Activated CD4-positive, alpha-beta T cell treated with anti-CD3 and anti-CD28 coated beads, Interleukin-2, amount 50 U/mL, for 16 hours (primary cell): ENCODE measurements at places on chromosomes 6 and 20.

DNA sequence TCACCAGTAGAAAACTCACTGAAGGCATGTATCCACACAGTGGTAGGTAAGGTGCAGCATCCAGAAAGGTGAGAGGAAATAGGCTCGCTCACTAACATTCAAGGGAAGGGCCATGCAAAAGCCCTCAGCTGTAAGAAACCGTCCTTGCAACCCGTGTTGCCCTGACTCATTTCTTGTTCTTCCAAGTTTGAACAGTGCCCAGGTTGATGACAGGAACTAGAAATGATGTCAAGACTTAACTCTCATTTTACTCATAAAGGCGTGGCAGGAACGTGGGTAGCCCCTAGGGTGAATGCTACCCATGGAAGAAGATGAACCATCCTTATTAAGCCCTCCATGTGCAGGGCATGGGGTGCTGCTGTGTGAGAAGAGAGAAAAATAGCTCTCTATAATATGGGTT, 187.6 kb downstream of the CD83 start:
- peak; percentile 40 for DNase-seq

GRCh38 chr20:54434196-54434595, 41.2 kb upstream of the DOK5 start:
- no peak for DNase-seq

- no peak for DNase-seq
These were observed 49.9 kb downstream of the RIN2 start for GRCh38 chr20:19807946-19808330.

DNA sequence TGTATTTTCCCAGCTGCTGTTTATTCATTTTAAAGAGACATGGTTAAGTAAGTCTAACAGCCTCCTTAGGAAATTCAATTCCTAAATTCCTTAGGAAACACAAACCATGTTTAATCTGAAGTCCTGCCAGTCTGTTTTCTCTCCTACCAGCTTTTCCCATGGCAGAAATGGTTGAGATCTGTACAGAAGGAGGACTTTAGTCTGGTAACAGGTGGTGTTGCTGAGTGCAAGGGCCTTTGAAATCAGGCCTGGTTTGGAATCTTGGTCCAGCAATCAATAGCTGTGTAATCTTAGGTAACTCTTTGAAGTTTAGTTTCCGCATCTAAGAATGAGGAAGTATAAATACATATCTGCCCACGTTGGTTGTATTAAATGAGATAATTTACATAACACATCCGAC, 232.5 kb downstream of the LAMA2 start:
- no peak for DNase-seq

DNA sequence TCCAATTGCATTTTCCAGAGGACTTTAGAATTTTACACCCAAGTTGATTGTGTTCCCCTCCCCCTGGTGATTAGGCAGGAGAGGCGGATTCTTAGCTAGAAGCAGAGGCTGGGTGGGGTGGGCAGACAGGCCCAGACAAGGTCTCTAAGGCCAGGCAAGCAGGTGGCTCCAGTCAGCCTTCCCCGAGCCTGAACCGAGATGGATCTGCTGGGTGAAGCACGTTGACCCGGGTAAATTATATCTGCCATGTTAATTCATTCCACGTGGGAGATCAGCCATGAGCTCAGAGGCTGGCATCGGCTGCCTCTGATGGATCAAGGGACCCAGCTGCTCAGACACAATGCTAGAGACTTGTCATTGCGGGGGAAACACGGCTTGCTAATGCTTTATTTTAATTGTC, 159.5 kb upstream of the MAFB start:
- no peak for DNase-seq

- DNase-seq = no peak
These were observed 68.6 kb downstream of the TENT5A start for GRCh38 chr6:81683912-81684311.

DNA sequence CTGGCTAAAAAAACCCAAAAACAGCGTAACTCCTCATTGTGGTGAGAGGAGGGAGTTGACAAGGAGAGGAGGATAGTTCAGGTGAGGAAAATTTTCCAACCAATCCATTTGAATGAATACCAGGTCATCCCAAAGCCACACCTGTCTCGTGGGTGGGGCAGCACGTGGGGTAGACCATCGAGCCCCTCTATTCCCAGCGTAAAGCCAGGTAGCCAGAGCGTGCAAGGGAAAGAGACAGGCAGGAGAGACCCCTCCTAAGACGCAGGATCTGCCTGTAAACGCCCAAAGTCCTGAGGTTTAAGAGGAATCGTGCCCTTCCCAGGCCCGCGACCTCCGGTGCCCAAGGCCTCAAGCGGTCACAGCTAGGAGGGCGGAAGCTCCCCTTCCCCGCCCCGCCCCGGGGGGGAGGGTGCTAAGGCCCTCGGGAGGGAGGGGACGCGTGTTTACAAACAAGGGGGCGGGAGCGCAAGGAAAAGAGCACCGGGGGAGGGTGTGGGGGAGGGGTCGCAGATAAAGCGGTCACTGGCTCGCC, 712 bp downstream of the RXRB start:
- peak; percentile 83 for DNase-seq

DNA sequence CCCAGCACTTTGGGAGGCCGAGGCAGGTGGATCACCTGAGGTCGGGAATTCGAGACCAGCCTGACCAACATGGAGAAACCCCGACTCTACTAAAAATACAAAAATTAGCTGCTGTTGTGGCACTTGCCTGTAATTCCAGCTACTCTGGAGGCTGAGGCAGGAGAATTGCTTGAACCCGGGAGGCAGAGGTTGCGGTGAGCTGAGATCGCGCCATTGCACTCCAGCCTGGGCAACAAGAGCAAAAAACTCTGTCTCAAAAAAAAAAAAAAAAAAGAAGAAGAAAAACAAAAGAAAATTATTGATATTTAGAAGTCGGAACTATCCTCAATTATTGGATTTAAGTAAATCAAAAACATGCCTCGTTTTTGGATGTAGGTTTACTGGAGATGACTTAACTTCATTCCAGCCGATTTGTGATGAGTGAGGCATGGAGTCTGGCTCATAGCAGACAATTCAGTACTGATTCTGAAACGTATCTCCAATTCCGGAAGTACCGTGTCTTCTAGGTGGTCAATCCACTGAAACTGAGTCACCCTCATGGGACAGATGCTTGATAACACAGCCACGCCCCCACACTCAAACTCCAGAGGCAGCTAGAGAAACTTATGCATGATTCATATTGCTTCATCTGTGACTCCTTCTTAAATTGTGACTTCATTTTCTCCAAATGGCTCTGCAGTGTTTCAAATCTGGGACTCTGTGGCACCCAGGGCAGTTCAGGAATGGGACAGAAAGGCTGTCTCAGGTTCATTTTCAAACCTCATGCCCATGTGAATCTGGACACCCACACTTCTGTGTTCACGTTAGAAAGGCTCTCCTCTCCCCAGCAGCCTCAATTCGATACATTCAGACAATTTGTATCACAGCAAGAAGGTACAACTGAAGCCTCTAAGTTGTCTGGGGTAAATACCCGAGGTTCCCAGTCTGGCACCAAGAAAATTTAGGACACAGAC, 110.4 kb upstream of the ARMC2 start:
- peak; percentile 59 for DNase-seq

DNA sequence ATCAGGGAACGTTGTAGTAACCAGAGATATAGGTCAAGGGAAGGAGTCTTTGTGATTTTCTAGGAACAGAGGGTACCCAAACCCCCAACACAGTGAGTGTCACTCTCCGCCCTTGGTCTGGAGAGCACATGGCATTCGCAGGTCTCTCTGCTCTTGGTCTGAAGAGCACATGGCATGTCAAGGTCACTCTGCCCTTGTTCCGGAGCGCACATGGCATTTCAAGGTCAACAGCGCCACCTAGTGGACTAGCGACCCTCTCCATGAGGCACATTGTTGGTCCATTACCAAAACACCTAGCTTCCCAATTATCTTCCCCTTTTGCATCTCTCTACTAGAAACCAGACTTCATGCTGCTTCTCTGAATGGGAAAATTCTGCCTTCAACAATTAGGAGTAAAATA, 260.0 kb downstream of the C6orf118 start:
- DNase-seq = peak; percentile 51

DNA sequence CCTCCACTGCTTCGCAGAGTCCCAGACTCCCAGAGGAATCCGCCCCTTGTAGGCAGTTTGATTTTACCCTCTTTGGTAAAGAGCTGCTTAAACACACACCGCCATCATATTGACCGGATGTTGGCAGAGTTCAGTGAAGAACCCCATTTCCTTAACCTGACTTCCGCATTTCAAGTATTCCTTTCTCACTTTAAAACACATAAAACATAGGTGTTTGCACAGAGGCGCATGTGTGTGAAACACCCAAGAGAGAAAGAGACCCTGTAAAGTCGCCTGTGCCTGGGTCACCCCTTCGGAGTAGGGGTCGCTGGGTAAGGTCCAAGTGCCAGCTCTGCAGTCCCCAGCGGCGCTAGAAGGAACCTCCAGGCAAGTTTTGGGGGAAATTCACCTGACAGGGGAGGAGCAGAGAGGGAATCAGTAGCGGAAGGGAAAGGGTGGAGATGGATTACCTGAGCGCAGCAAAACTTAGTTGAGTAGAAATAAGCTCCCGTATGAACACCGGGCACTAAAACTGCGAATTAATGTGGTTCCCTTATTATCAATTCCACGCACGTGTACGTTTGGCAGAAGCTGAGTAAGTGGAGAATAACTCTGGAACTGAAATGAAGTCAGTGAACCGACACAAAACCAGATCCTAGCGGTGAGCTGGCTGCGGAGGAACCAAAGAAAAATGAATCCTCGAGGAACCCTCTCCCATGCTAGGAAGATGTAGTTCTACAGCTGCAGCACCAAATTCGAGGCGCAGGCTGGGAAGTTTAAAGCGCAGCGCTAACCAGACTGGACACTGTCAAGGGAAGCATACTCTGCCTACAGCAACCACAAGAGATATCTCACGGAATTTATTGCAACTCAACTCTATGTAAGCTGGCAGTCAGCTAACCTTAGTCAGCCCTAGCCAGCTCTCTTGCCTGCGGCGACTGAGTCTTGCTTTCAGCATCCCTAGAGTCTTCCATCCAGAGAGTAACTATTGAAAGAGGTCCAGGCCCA, 3.5 kb upstream of the HTR1B start:
- peak; percentile 7 for DNase-seq

- no peak for DNase-seq
These were observed 36.9 kb downstream of the BMP6 start for GRCh38 chr6:7762760-7763159.

DNA sequence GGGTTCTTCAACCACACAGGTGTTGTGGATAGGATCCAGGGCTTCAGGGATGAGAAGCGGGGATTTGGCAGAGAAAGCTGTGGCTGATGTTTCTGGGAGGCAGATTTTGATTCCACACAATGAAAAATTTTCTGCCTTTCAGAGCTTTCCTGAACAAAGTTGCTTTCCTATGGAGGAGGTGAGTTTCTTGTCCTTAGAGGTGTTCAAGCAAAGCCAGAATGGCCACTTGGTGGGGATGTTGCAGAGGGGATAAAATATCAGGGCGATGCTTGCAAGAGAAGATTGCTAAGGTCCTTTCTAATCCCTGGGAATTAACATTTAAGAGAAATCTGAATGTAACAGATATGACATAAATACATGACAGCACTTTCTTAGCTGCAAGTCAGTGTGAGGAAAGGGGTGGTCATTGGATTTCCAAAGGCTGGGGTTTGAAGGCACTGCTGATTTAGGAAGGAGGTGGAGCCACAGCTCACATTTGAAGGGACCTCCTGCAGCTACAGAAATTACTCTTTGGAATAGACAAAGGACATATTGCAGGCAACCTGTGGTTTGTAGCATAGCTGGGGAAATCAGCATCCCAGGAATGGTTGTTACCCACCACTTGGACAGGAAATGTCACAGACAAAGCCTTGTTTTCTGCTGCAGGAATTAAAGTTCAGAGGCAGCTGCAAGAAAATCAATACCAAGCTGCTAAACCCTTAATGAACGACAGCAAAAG, 271.1 kb upstream of the CHD6 start:
- DNase-seq = no peak

DNA sequence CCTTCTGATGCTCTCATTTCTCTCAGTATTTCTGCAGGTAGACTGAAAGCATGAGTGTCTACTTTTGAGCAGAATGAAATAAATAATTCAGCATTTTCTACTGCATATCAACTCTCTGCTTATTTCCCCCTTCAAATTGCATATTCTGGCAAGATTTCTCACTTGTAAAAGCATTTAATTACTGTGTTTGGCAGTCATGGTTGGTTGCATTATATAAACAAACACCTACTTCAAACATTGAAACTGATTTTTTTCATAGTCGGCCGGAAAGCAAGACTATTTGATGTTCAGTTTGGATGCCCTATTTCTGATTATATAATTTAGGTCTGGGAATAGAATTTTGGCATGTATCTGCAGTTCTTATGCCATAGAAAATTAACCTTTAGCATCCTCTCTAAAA, 73.1 kb downstream of the PLEKHG1 start:
- DNase-seq = no peak

DNA sequence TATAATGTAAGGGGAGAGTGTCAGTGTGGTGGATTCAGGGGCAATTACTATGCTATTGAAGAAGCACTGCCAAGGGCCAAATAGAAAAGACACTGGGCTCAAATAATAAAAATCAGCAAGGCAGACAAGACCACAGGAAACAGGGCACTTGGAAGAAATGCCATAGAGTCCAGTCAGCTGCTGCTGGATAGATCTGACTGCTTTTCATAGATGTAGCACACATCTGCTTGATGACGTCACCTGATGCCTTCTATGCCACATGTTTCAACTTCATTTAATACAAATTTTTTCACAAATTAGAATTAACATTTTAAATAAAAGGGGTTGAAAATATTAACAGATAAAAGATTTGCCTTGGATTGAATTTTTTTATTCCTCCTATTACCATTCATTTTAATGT, 23.9 kb upstream of the AHI1 start:
- DNase-seq = no peak

DNA sequence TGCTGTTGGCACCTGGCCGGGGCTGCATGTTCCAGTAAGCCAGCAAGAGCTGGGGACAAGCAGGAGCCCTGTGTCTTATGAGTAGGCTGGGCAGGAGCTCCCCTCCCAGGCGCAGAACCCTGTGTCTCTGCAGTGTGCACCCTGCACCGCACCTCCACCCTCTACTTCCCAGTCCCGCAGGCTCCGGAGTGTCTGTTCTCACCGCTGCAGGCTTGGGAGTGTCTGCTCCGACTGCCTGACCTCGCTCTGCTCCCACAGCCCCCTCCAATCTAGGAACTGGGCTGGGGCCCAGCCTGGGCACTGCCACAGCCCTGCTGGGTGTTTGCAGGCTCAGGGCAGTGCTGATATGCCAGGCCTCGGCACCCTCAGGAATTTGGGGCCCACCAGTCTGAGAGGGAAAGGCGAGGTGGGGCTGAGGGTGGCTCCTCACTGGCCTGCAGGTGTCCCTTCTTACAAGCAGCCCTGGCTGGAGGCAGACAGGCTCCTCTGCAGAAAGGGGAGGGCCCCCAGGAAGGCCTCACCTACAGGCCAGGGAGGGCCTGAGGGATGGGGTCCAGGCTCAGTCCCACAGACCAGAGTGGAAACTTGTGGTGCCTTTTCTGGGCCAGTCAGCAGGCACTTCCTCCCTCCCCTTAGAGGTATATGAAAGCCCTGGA, 871.6 kb upstream of the GJE1 start:
- no peak for DNase-seq

- peak; percentile 26 for DNase-seq
These were observed 17.1 kb upstream of the TINAG start for GRCh38 chr6:54291146-54291545.

DNA sequence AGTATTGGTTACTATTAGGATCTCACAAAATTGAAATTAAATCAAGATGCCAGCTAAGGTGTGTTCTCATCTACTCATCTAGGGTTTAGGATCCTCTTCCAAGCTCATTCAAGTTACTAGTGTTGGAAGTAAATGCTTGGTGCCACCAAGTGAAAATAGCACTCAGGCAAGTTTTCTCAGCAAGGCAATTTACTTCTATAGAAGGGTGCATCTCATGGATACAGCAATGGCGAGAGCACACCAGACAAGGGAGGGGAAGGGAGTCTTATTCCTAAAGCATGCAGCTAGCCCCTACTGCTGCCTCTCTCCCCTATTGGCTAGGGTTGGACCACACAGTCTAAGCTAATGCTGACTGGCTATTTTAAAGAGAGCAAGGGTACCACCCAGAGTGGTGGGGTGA, 23.0 kb upstream of the FAM8A1 start:
- no peak for DNase-seq
